ENCODE measurements at places on chromosomes 6 and 20.
A peak's percentile ranks its signal among the peaks of the same experiment; 100 is the strongest.

- DNase-seq: no peak
Measured at GRCh38 chr6:145761584-145761983, 26.3 kb upstream of the EPM2A start.

DNA sequence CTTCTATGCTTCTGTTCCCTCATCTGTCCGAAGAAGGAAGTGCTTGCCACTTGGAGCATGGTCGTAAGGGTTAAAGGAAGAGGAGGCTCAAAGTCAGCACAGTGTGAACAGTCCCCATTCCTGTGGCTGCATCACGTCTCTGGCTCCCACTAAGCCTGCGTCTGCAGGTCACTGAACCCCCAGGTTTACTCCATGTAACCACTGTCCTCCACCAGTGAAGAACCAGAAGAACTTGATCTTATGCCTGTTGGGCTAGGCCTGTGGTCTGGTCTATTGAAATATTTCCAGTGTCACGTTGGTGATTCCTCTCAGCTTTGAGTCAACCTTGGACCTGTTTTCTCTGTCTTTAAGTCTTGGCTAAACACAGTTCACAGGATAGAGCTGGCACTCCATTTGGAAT is 45.9 kb upstream of the SCP2D1 start:
- DNase-seq: no peak

DNA sequence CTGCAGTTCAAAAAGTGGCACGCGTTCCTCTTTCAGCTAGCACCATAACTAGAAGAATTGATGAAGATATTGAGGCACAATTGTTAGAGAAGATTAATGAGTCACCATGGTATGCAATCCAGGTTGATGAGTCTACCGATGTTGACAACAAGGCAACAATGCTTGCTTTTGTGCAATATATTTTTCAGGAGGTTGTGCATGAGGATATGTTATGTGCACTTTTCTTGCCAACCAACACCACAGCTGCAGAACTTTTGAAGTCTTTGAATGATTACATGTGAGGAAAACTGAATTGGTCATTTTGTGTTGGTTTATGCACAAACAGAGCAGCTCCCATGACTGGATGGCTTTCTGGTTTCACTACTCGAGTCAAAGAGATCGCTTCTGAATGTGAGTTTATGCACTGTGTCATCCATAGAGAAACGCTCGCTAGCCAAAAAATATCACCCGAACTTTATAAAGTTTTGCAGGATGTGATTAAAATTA is 129.3 kb upstream of the SLC24A3 start:
- no peak for DNase-seq

DNA sequence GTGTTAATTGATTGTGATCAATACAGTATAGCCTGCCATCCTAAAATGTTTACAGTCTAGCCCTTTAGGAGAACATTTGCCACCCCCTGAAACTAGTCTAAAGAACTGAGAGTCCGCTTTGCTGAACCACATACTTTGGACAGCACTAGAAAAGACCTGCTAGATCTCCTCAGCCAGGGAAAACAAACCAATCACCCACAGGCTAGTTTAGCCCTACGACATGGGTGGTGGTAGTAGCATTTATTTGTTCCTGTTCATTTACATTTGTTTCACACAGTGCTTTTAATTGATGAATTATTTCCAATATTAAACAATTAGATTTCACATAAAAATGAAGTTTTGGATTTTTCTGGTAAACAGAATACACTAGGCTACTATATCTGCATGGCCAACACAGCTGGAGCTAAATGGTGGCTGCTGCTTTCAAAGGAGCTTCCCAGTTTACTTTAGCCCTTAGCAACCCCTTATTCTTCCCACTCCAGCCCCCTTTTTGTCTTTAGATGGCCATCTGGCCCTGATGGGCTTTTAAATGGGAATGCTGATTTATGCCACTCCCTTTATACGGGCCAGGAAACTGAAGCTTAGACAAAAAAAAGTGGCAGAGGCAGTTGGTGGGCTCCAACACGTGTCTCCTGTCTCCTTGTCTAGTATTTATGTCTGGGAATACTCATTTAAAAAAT is 72.4 kb downstream of the ADGRG6 start:
- no peak for DNase-seq

GRCh38 chr6:167678102-167679101 is 148.3 kb upstream of the AFDN start:
- DNase-seq: peak; percentile 60

DNA sequence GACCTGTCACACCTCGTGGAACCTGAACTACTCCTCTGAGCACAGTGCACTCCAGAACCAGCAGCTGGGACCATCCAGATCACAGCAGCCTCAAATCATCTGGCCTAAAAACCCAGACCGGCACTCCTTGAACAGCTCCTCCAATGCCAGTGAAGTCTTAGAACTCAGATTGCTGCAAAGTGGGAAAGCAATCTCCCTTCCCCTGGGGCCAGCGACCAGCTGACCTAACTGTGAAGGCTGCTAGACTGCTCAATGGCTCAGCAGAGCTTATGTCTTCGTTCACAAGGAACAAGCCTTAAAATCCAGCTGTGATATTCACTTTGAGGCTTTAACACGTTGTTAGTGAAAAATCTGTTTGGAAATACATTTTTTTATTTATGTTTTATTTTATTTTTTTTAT is 243.2 kb downstream of the ANKRD60 start:
- DNase-seq: no peak

DNA sequence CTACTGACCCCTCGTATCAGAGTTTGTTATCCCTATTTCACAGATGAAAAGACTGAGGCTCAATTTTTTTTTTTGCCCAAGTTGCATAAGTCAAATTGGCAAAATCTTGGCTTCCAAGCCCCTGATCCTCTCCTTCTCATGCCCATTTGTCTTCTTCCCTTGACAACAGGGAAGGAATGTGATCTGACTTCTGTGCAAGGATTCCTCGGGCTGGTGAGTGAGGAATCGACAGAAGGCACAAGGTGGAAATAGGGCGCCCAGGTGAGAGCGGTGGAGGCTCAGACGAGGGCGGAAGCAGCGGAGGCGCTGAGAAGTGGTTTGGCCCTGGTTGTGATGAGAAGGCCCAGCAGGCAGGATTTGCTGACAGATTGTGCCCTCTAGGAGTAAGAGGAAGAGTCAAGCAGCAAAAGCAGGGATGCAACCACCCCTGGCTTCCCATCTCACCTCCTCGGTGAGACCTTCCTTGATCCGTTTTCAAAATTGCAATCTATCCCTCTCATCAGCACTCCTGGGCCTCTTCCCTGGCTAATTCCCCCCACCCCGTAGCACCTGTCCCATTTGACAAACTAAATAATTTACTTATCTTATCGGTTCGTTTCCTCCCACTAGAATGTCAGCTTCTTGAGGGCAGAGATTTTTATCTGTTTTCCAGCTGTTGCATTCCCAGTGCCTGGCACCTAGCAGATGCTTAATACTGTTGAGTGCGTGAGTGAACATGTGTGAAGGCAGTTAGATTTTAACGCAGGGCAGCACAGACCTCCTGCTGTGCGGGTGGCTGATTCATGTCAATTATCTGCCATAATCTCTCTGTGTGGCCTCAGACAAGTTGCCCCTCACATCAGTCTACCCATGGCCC is 3.7 kb upstream of the SIRPA start:
- DNase-seq: no peak

GRCh38 chr6:144423167-144423566 is 138.0 kb downstream of the UTRN start:
- no peak for DNase-seq

- no peak for DNase-seq
Measured at GRCh38 chr6:47846752-47847151, 64.9 kb downstream of the OPN5 start.

- DNase-seq: no peak
Measured at GRCh38 chr6:137299681-137300080, 80.5 kb upstream of the IFNGR1 start.

All from hippocampal formation (tissue), 2 donors.